ENCODE measurements at places on chromosomes 12 and 14.
A peak's percentile ranks its signal among the peaks of the same experiment; 100 is the strongest.

DNA sequence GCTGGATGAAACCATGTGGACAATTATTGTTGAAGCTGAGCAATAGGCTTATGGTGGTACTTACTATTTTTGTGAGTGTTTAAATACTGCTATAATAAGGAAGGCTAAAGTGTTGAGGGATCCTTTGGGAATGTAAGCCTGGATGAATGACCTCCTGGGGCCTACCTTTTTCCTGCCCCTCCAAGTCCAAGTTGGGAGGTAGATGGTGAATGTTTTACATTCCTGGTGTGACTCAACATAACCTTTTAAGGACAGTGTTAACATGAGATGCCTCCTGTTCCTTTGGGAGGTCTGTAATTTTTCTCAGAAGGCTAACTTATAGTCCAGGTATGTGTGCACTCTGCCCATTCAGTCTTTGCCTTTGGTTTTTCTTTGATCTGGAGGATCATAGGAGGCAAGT is 315.9 kb downstream of the NRXN3 start:
- no peak for DNase-seq

DNA sequence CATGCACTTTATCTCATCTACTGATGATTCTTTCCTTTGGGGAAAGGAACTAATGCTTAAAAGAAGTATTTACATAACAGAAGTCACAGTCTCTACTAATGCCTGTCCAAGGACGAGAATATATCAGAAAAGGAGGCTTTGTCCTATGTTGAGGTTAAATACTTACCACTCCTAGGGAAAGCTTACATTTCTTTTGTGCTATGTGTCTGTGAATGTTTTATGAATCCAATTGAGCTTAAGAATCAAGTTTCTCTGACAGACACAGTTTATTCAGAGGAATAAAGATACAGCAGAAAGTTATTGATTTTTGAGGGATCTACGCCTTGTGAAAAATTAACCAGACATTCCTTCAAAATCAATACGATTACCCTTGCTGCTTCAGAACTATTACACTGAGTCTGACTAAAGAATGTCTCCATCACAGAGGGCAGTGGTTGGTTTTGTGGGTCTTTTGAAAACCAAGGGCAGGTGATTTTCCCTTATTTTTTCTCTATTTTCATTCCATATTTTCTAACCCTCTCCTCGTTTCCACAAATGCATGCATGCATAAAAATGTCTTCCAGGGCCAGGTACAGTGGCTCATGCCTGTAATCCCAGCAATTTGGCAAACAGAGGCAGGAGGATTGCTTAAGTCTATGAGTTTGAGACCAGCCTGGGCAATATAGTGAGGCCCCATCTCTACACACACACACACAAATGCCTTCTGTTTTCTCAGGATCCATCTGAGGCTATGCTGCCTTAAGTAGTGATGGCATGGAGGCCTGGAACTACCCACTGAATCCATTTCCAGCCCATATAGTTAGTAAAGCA is 1095.1 kb downstream of the GALC start:
- no peak for DNase-seq

DNA sequence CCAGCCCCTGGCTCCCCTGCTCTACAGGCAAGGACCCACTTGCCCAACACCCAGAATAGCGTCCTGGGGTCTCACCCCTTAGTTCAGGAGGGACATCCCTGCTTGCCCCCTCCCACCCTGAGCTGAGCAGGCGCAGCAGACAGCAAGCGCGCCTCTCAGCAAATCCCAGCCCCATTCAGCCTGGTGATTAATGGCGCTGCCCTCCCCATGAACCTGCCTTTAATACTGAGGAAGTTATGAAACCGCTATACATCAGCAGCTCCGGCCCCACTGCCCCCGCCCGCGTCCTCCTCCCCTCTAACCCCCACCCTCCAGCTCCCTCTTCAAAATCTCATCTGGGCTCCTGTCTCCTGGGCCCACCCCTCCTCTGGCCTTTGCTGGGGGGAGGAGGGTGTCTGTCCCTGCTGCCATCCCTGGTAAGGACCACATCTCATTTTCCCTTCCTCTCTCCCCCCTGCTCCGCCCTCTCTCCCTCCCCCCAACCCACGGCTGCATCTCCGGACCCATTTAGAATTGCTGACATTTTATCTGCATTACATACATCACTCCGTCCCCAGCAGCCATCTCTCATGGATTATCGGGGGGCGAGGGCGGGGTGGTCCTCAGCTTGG is 7.1 kb upstream of the SMUG1 start:
- DNase-seq: no peak

DNA sequence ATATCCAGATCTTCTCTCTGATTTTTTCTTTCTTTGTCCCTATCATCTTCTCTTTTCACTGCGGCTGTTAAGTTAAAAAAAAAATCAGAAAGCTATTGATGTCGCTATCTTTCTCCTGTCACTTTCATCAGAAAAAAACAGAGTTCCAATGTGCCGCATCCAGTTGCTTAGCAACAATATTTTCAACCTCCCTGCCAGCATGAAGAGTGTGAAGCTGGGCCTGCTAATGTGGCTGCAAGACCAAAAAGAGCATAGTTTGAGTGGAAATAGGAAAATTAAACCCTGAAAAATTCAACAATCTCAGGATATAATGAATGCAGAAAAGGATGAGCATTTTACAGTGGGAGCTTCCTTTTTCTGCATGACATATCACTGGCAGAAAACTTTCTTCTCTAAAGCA is 1025.4 kb upstream of the LRFN5 start:
- no peak for DNase-seq

- no peak for DNase-seq
Measured at GRCh38 chr12:19238540-19238939, 109.0 kb downstream of the PLEKHA5 start.

DNA sequence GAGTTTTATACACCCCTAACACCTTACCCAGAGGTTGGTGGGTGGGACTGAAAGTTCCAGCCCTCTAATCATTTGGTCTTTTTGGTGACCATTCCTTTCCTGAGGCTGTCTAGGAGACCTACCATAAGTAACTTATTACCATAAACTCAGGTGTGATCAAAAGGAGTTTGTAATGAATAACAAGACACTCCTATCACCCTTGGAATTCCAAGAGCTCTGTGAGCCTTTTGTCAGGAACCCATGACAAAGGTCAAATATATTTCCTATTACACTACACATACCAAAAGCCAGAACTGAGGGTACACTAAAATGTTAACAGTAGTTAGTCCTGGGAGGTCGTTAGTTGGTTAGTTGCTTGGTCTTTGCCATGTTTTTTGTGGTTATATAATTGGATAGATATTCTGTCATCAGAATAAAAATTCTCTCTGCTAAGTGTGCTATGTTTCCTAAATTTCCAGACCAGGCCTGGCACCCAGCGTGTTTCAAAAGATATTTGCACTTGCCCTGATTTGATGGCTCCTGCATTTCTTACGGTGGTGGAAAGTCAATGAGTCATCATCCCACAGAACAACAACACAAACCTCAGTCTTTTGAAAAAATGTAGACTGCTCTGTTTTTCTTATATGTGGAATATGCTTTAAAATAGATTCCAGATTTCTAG is 27.0 kb upstream of the AKAP5 start:
- peak; percentile 4 for DNase-seq

DNA sequence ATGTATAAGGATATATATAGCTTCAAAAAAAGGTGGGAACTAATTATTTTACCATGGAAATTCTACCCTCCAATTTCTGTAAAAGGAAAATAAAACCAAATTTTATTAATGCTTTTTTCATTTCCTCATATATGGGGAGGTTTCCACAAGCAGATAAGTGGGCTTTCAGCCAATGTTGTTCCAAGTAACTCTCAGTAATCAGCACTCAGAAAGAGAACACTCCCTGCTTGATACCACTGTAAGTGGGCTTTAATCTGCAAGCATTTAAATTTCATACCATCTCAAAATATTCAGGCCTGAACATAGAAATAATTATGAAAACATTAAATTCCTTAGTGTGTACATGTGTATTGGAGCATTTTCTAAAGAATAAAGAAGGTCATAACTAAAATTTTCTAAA is 827.6 kb downstream of the C12orf50 start:
- DNase-seq: no peak

GRCh38 chr12:67449591-67450052 is 180.5 kb downstream of the CAND1 start:
- no peak for DNase-seq

- DNase-seq: no peak
Measured at GRCh38 chr12:45244561-45245343, 28.9 kb downstream of the ANO6 start.

- DNase-seq: no peak
Measured at GRCh38 chr14:70785556-70785955, 23.8 kb downstream of the MAP3K9 start.

GRCh38 chr14:20179218-20179617 is 11.5 kb upstream of the OR11G2 start:
- DNase-seq: no peak

GRCh38 chr14:99191395-99192027 is 80.5 kb downstream of the BCL11B start:
- no peak for DNase-seq

GRCh38 chr12:120075034-120075616 is 41.4 kb downstream of the RAB35 start:
- no peak for DNase-seq

GRCh38 chr14:102671410-102671809 is 79.0 kb downstream of the RCOR1 start:
- DNase-seq: no peak

- no peak for DNase-seq
Measured at GRCh38 chr12:95083938-95084337, 10.5 kb upstream of the NR2C1 start.

DNA sequence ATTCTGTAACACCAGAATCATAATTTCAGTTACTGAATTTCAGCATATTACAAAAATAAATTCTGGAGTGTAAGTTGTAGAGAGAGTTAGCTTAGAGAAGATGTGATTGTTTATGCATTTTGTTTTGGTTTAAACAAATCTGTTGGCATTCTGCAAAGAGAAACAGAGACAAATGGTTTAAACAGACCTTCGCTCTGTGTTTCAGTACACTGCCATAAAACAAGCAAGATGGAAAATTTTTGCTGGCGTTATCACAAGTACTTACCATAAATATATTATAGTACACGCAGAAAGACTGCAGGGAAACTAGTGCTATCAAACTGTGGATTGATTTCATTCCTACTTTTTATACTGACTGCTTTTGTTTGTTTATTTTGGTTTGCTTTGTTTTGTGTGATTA is 850.3 kb upstream of the FOXG1 start:
- no peak for DNase-seq

DNA sequence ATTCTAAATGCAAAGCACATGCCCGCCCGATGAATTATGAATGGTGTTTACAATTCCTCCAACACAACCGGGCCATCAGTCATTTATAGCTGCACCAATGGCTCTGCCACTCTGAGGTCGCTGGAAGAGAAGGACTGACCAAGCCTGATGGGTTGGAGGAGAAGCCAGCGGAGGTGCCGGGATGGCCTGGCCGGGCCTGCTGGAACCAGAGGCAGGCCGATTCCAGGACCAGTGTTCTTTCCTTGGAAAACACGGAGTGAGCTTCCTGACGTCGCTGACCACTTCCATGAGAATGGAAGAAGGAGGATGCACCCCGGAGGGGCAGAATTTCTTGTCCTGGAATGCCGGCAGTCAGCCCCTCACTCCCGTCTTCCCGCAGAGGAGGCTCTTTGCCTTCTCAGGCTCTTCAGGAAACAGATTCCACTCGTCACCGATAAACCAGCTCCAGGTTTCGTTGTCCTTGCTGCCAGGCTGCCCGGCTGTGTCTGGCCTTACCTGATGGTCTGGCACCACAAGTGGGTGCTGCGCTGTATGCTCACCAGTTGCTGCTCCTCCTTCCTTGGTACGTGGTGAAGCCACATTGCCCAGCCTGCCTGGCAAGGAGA is 358.5 kb upstream of the SFSWAP start:
- no peak for DNase-seq

GRCh38 chr12:122732170-122732569 is 1.5 kb upstream of the HCAR1 start:
- DNase-seq: no peak

DNA sequence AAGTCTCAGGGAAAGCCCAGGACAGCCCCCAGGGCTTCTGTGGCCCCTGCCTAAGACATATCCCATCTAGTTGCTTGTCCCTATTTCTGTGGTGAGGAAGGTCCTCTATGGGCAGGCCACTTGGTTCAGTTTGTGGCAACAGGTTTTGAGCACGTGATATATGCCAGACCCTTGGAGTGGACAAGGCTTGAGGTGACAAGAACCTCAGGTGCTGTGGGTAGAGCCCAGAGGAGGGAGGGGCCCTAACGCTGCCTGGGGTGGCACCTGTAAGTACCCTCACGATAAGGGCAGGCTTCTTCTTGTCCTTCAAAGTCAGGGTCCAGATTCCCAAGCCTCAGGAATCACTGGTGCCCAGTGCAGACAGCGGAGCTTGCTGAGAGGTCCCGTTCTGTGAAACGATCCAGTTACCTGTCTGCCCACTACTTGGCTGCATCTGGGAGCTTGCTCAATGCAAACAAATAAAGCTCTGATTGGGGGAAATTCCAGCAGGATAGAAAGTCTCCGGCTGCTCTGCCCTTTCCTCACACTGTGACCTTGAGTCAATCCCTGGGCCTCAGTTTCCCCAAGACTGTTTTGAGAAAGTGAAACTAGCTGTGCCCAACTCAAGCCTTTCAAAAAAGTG is 47.7 kb upstream of the FAM181A start:
- no peak for DNase-seq

- DNase-seq: no peak
Measured at GRCh38 chr14:81161088-81161487, 59.7 kb downstream of the GTF2A1 start.

DNA sequence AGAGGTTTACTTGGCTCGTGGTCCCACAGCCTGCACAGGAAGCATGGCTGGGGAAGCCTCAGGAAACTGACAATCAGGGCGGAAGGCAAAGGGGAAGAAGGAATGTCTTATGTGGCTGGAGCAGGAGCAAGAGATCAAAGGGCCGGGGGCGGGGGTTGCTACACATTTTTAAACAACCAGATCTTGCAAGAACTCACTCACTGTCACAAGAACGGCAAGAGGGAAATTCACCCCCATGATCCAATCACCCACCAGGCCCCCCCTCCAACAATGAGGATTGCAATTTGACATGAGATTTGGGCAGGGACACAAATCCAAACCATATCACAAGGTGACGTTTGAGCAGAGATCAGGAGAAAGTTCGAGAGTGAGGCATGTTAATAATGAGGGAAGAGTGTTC is 163.7 kb upstream of the RPH3A start:
- DNase-seq: no peak

- DNase-seq: no peak
Measured at GRCh38 chr12:83690465-83690864, 1003.8 kb downstream of the TMTC2 start.
